ENCODE measurements at places on chromosomes 4 and X. TPM values are rescaled to one million over a fixed set of nuclear protein-coding genes. Genes with fewer than 3 reads are reported as not detected.

GPC4 gene
- not detected for total RNA-seq

MAGEB2 gene
- total RNA-seq, result not detected

CPEB2 gene
- total RNA-seq, result 13.4 TPM

TCEAL9 gene
- total RNA-seq, result 0.41 TPM

CT47A1 gene
- total RNA-seq, result not detected

HPGD gene
- 1.6 TPM for total RNA-seq

Data from T-helper 2 cell treated with Interferon-gamma antibody and Interleukin-4, amounts not matched to agents 100 ng/mL and 5 ng/mL, for 36 hours (primary cell).